ENCODE measurements at places on chromosomes 12 and 14.

DNA sequence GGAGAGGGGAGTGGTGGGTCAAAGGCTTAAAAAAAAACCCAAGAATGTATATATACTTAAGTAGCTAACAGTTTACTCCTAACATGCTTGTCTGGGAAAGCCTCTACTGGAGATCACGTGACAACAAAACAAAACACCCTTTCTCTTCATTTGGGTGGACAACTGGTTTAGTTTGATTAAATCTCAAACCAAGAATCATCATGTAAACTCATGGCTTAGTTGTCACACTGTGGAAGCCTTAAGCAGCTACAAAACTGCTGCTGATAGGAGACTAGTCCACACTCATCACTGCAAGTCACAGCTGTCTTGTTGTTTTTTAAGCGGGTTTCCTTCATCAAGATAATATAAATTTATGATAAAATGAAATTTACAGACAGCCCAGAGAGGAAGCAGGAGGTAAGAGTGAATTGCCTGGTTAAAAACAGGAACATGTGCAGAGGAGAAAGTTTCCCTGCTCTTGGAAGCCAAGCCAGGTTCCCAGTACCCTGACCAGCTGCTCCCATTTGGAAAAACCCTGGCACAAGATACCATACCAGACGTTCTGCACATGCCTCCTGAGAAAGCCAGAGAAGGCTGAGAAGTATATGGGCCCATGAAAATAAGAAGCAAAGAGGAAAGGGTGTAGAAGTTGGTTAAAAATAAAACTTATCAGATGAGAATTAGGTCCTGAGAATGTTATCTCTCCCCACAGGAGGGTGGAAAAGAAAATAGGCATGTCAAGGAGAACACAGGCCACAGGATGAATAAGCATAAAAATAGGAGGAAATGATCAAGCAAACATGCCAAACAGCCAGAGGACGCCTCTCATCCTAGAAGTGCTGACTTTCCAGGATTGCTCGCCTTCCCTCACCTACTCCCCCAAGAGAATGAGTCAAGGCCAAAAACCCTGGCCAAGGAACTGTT is 34.0 kb downstream of the EGLN3 start:
- DNase-seq: no peak

DNA sequence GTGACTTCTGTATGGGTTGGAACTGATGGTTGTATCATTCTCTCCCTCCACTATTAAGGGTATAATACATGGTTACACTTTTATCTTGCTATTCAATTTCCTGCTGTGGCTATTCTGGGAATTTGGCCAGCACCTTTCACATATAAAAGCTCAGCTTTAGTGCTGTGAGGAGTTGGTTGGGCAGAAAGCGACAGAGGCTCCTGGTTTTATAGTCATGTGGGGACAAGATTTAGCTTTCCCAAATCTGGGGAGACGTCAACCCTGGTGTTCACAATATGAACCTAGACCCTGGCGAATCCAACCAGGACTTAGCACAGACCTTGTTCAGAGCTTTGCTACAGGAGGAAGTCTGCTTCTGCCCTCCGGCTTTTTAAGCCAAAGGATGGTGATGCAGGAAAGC is 36.5 kb downstream of the FOS start:
- DNase-seq: no peak

GRCh38 chr14:58752771-58753201 is 115.0 kb downstream of the DACT1 start:
- DNase-seq: no peak

DNA sequence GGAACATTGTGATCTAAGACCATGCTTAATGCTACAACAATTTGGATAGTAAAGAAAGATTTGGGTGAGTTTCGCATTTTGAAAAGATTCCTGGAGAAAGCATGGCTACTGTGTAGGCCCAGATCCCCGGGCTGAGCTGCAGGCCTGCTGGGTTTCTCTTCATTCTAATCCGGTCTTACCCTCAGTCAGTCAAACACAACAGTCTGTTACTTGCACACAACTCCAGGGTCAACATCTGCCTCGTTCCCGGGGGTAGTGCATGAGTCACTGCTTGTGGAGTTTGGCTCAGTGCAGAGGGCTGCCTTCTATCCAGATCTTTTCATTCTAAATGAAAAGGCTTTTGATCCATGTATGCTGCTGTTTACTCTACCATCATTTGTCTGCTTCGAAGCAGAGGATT is 60.4 kb upstream of the SEL1L start:
- DNase-seq: no peak

DNA sequence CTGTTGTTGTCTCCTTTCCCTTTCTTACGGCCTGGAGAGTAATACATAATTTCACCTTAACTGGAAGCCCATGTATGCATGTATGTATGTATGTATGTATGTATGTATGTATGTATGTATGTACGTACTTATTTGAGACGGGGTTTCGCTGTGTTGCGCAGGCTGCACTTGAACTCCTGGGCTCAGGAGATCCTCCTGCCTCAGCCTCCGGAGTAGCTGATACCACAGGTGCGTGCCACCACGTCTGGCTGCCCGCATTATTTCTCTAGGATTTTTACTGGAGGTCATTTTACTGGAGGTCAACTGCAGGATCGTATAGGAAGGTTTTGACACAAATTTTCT is 644 bp upstream of the OS9 start:
- DNase-seq: no peak

GRCh38 chr14:35855876-35856481 is 29.8 kb downstream of the BRMS1L start:
- DNase-seq: no peak

DNA sequence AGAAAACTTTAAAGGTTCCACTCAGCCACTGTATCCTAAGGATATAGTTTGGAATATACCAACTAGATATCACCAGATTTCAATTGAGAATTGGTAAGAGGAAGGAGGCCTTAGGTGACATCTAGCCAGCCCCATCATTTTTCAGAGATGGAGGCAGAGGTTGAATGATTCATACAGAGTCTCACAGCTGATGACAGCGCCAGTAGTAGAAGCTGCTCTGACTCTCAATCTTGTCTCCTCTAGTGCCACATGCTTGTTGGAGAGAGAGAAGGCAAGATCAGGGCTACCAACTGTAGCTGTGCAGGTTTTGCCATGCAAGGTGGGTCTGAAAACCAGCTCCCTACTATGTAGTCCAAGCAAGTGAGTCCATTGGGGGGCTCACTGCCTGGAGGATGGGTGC is 6.1 kb downstream of the FRMD6 start:
- DNase-seq: no peak

- no peak for DNase-seq
Observed at GRCh38 chr12:92073094-92073493, 72.6 kb downstream of the BTG1 start.

GRCh38 chr14:61733972-61734371 is 28.2 kb upstream of the SNAPC1 start:
- DNase-seq: no peak

DNA sequence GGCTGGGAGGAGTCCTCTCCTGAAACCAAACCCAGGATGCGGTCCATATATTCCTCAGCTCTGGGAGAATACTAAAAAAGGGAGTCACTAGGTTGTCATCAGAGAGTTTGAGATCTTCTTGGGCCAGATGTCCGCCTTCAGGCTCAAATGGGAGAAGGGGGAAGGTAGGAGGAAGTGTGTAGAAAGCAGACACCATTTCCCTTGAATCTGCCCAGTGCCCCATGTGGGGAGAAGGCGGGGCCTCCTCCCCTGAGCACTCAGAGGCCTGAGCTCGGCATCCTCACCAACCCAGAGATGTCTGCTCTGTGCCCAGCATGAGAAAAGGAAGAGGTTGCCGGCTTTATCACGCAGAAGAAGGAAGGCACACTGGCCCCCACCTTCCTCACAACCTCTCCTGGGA is 37.3 kb downstream of the LTBP2 start:
- no peak for DNase-seq

DNA sequence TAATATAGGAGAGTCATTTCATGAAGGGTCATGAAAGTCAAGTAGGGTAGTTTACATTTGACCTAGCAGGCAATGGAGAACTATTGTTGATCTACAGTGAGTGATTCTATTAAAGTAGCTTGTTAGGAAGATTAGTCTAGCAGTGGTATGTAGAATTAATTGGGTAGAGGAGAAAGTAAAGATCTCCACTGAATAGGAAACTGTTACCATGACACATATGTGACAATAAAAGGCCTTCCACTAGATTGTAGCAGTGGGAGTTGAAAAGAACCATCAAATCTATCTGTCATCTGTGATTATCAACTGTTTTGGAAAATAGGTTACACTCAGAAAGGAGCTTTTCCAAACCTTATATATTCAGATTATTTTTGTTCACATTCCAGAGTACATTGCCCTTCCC is 92.3 kb downstream of the SOX5 start:
- DNase-seq: no peak

DNA sequence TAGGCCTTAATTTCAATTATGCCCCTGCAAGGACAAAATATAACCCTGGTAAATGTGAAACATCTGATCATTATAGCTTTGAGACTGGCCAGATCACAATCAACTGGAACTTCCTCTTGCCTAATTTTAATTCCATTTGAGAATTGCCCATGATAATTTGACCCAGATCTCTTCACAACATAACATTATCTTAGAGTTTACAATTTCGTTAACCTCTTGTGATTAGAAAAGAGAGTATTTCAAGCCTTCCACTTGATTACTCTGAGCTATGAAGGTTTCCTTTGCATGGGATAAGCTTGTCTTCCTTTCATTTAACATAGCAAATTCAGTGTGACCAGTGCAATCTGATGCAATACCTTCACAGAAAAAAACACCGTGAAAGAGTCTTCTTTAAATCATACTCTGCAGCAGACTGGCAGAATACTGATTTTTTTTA is 143.6 kb downstream of the DUSP6 start:
- DNase-seq: no peak

GRCh38 chr12:93530358-93530757 is 42.1 kb upstream of the SOCS2 start:
- no peak for DNase-seq

GRCh38 chr12:45619736-45620135 is 109.8 kb upstream of the ARID2 start:
- DNase-seq: no peak

- no peak for DNase-seq
Observed at GRCh38 chr14:103763730-103764488, 48.3 kb downstream of the ZFYVE21 start.

DNA sequence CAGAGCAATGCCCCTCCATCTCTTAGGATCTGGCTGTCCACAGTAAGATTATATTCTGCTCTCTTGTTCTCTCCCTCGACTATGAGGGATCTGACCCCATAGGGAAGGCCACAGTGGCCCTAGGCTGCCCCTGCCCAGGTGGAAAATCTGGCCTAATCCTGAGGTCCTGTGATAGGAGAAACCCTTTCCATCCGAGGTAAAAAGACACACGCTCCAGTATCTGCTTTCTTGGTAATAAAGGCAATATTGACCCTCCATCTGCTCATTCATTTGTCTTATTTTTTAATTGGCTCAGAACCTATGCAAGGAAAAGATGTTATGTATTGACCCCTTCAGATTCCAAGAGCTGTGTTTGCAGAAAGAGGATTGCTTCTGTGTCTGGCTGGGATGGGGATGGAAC is 9.7 kb downstream of the KRT76 start:
- no peak for DNase-seq

GRCh38 chr14:32603992-32604565 is 275.0 kb downstream of the AKAP6 start:
- no peak for DNase-seq

GRCh38 chr14:104119488-104120251 is 18.7 kb upstream of the KIF26A start:
- no peak for DNase-seq

GRCh38 chr12:113485330-113485729 is 13.7 kb upstream of the LHX5 start:
- no peak for DNase-seq

GRCh38 chr12:738712-739111 is 13.7 kb upstream of the WNK1 start:
- DNase-seq: no peak

- DNase-seq: peak; percentile 85
Observed at GRCh38 chr12:1661553-1662335, 29.1 kb upstream of the ADIPOR2 start.

GRCh38 chr14:97697772-97698171 is 900.6 kb downstream of the VRK1 start:
- no peak for DNase-seq

DNA sequence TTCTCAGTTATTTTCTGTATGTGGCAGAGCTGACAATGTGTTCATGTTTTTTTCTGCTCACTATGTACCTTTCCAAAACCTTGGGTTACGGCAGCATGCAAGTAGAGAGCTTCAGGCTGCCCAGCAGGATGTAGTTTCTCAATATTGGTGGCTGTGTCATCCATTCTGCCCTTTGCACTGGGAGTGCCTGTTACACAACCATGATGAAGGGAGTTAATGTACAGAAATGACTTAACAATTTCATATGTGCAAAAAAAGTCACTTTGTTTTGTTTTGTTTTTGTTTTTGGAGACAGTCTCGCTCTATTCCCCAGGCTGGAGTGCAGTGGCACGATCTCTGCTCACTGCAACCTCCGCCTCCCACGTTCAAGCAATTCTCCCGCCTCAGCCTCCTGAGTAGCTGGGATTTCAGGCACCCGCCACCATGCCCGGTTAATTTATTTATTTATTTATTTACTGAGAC is 6.1 kb upstream of the CNIH1 start:
- no peak for DNase-seq

GRCh38 chr14:77139540-77140358 is 1.8 kb downstream of the ZDHHC22 start:
- DNase-seq: peak; percentile 84

DNA sequence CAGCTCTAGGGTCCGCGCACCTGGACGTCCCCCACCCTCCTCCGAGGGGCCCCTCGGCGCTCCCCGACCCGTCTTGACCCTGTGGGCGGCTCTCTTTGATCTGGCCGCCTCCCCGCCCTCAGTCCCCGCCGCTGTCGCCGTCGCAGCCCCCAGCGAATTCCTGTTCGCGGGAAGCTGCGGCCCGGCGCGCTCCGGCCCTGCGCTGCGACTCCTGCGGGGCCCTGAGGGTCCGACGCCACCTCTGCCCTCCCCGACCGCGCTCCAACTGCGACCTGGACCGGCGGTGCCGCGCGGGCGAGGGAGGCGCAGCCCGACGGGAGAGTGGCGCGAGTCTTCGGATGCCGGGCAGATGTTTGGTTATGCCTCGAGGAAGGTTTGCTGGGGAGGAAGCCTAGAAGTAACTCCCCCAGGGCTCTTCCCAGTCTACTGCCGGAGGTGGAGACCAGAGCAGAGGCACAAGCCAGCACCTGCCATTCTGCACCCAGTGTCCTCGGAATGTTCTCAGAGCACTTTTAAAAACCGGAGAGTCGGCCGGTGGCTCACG is 440 bp upstream of the ISM2 start:
- peak; percentile 56 for DNase-seq

DNA sequence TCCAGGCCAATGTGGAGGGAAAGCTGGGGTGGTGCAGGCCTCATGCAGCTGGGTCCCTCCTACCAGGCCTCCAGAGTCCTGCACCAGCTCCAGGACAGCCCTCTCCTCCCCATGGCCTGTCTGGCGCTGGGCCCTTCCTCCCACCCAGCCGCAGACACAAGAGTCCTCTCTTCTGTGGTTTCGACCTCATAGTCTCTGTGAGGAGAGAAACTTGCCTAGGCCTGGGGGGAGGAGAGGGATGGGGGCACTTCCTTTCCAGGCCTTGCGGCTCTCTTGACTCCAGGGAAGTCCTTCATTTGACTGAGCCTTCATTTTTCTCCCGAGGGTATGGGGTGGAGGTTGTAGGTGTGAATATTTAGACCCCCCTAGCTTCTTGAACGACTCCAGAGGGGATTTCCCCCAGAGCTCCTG is 2.3 kb downstream of the MMP14 start:
- DNase-seq: no peak

Measured in NCI-H526 (cell line).